ENCODE measurements at places on chromosomes 6 and 20.

GRCh38 chr6:110217266-110217665 lies 37.0 kb downstream of the CDC40 start:
- DNase-seq: no peak

DNA sequence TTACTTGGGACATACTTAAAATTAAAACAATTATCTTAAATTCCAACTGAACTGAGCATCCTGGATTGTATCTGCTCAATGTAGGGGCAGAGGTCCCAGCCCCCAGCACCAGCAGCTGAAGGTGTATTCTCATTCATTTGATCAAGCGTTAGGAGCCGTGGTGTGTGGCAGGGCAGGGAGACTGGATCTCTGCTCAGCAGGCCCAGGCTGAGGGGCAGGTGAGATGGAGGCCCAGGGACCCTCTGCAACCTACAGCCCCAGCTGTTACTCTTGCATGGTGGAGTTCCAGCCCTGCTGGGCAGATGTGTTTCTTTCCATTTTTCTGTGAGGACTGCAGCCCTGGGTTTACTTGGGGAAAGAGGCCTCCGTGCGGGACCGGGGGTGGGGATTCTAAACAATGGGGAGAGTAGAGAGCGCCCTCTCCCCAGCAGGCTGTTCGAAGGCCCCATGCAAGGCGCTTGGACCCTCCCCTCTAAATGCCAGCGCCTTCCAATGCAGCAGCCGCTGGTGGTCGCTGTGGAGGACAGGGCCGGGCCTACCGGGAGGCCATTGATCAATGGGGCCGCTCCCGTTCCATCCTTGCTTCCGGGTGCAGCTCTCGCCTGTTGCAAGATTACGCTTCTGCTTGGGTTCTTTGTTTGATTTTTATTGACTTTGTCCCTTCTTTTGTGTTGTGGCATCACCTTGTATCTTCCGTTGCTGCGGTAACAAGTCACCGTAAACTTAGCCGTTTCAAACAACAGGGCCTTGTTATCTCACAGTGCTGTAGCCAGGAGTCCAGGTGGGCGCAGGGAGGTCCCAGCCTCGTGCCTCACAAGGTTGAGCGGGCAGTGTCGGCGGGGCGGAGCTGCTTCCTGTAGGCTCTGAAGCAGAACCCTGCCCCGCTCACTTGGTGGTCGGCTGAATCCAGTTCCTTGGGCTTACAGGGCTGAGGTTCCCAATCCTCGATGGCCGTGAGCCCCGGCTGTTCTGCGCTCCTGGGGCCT lies 134.8 kb upstream of the PHACTR3 start:
- DNase-seq: no peak

- DNase-seq: no peak
Measured at GRCh38 chr6:102501615-102502014, 1108.1 kb downstream of the GRIK2 start.

- DNase-seq: no peak
Measured at GRCh38 chr20:37347891-37348791, 2.2 kb downstream of the SRC start.

GRCh38 chr6:28551891-28552666 lies 26.4 kb downstream of the GPX5 start:
- DNase-seq: no peak

DNA sequence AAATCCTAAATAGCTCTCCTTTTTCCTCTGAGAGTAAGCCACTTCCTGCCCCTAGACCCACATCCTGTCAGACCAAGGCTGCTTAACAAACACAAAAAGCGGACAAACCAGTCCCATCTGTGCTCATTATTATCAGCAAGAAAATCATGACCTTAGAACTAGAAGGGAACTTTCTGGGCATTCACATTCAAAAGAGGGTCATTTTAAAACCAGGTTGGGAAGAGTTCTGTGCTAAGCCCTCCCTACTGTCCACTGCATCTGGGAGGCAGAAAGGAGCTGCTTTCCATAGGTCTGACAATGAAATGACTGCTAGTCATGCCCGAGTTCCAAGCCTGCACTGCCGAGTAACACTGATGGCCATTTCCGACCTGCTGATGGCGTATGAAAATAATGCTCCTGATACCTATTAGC lies 15.4 kb downstream of the EZR start:
- no peak for DNase-seq

DNA sequence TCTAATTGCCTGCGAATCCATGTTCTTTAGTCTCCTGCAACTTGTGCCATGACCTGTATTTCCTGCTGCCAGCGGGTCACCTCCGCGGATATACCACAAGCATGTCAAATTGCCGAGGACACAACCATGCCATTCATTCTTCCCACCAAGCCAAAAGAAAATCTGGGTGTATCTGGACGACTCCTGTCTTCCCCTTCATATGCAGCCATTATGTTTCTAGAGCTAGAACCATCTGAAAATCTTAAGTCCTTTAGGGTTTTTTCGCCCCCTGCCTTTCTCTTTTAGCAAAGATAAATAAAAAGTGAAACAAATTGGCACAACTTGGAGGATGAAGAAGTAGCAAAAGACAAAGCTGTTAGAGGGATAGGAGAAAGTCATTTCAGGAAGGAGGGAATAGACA lies 242.6 kb downstream of the ARID1B start:
- DNase-seq: no peak

- no peak for DNase-seq
Measured at GRCh38 chr6:26270486-26270861, 94.5 kb upstream of the BTN3A2 start.

DNA sequence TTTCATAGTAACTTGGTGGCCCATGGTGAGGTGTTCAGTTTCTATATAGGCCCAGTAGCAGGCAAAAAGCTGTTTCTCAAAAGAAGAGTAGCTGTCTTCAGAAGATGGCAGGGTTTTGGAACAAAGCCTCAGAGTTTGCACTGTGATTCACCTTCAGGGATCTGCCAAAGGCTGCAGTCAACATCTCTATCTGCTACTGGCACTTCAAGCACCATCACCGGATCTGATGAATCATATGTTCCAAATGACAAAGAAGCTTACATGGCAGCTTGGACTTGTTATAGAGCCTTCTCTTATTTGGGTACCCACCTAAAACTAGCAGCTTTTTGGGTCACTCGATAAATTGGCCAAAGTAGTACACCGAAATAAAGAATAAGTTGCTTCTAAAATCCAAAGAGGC lies 39.5 kb downstream of the PKIB start:
- DNase-seq: no peak

- DNase-seq: no peak
Measured at GRCh38 chr6:164507206-164507940, 802.0 kb downstream of the C6orf118 start.

DNA sequence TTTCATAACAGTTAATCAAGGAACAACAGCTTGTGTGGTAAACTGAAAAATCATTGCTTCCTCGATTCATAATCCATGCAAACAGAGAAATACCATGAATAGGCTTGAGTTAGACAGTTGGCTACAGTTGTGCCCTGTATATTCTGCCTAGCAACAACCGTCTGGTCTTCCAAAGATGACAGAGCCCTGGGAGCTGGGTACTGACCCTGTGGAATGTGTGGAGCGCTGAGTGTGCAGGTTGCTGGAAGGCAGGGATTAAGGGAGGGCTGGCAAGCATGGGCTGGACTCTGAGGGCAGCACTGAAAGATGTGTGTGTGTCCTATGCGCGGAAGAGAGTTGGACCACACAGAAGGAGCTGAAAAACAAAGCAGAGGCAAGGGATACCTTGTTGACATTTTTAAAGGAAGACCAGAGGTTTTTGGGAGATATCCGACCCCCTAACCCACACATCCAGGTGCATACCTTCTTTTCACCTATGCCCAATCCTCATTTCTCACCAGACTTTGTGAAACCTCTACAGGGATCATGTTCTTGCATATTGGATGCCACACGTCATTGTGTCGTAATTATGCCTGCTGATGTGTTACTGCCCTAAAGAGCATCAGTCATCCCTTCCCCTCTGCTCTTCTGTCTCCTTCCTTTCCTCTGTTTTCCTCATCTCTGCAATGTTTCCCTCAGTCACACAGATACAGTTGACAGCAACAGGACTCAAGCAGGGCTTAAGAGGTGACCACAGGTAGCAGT lies 58.2 kb upstream of the VGLL2 start:
- DNase-seq: no peak
